ENCODE measurements at places on chromosomes 5 and 9.

GRCh38 chr9:103734471-103734870 lies 359.6 kb upstream of the SMC2 start:
- DNase-seq: no peak

GRCh38 chr5:142023836-142024235 lies 11.0 kb upstream of the GNPDA1 start:
- no peak for DNase-seq

DNA sequence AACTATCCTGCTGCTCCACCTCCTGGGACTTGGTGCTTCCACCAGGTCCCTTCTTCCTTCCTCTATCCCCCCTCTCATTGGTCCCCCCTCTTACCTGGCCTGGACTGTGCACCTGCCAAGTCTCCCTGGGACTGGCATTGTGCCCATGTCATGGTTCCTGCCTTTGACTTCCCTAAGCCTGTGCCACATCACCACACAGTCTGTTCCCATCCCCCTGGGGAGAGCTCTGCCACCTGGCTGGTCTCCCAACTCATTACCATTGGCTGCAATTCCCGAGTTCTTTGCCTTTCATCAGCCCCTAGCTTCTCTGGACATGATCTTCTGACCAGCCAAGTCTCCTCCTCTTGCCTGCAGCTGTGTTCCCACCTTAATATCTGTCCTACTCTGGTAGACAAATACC lies 180.3 kb downstream of the SREK1 start:
- DNase-seq: no peak

- no peak for DNase-seq
These were observed 465.7 kb downstream of the GADD45G start for GRCh38 chr9:90070469-90070868.

- DNase-seq: no peak
These were observed 4.9 kb upstream of the PRUNE2 start for GRCh38 chr9:76910861-76911260.

GRCh38 chr5:109660301-109660700 lies 29.4 kb upstream of the MAN2A1 start:
- DNase-seq: no peak

DNA sequence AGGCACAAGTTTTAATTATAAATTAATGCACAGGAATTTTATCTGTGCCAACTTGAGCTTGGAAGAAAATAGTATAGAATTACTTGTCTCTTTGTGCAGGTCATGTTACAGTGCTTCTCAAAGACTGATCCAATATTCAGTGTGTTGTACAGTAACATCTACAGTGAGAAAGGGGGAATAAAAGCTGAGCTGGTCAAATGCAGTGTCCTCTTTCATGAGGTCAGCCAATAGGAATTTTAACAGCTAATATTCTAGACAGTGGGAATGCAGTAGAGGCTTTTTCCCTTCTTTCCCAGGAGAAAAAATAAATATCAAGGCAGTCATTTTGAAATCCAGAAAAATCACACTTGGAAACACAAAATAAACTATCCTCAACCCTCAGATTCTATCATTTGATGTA lies 95.7 kb upstream of the ITGA1 start:
- no peak for DNase-seq

GRCh38 chr5:123754908-123755307 lies 242.9 kb downstream of the CSNK1G3 start:
- DNase-seq: no peak

GRCh38 chr9:14981291-14981950 lies 71.2 kb upstream of the FREM1 start:
- no peak for DNase-seq

DNA sequence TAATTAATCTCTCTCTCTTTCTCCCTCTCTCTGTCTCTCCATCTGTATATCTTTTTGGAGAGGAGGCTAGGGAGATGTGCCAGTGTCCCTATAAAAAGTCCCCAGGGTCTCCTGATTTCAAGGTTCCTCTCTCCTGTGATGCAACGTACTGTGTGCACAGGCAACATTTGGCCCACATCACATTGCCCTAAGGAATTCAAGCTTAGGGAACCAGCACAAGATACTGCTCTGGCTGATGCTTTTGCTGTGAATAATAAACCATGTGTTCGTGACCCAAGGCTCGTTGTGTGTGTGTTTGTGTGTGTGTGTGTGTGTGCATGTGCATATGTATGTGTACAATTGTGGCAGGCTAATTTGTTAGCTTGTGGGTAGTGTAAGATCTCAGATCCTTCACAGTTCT lies 9.7 kb downstream of the SPATA9 start:
- no peak for DNase-seq

DNA sequence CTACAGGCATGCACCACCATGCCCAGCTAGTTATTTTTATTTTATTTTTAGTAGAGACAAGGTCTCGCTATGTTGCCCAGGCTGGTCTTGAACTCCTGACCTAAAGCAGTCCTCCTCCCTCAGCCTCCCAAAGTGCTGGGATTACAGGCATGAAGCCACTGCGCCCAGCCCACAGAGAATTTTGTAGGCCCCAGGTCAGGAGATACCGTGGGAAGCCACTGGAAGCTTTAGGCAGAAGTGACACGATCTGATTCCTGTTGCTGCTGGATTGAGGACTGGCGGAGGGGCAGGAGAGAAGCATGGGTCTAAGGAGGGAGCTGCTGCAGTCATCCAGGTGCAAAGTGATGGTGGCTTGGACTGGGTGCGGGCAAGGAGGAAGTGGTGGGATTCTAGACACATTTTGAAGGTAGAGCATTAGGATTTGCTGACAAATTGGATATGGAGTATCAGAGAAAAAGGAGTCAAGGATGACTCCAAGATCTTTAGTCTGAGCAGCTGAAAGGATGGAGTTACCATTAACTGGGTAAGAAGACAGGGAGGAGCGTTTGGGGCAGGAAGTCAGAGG lies 20.7 kb downstream of the TCF7 start:
- no peak for DNase-seq

DNA sequence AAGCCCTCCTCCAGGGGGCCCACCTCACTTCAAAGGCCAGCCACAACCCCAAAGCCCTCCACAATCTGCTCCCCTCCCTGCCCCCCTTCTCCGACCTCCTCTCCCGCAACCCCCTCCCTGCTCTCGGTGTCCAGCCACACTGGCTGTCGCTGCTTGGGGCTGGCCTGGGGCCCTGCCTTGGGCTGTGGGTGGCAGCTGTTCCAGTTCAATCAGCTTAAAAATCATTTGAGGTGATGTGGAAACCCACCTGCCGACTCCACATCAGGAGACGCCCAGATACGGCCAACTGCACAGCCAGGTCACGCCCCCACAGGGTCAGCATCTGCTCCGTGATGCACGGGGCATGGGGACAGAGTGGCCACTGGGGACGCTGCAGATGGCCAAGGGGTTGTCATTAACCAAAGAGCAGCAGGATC lies 107.0 kb upstream of the MVB12B start:
- no peak for DNase-seq

- DNase-seq: no peak
These were observed 287.8 kb downstream of the GAS1 start for GRCh38 chr9:86659413-86660046.

DNA sequence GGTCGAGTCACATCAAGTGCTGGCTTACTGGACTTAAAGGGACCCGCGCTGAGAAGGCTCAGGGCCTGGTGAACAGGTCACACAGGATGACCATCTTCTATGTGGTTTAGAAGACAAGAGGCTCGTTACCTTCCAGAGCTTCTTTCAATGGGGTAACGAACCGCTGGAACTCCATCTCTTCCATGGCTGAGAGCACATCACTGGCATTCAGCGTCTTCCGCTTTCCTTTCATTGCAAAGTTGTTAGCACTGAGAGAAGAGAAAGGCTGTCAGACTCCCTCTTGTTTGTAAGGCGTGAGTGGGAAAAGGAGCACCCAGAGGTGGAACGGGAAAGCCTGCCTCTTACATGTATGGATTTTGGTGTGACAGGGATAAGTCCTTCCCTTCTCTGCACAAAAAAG lies 994 bp downstream of the POLE3 start:
- no peak for DNase-seq

DNA sequence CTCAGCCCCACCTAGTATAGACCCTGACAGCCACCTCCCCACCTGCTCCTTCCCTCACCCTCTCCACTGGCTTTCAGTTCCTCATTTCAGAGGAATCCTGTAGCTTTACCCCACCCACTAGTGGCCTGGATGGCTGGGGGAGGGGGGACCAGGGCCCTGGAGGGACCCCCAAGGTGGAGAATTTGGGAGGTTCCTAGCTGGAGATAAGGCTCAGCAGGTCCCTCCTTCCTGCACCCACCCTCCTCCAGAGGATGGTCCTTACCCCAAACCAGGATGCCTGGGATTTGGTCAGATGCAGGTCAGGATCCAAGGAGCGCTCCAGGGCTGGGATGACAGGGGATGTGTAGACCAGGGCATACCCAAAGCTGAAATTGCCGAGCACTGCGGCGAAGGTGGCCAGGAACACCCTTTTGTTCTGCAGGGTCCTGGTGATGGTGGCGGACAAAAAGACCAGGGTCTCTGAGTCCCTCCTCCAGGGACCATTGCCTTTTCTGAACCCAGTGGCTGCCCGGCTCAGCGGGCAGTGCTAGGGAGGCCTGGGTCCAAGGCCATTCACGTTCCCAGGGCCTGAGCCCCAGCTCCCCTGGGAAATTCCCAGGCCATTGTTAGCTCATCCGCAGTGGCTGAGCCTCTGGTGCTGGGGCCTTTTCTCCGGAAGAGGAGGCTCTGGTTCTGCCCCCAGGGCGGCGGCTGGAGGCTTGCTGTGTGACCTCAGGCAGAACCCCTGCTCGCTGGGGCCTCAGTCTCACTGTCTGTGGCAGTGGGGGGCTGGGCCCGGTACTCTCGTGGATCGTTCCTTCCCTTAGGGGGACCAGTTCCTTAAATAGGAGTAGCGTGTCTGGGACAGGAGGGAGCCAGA lies 678 bp downstream of the SLC2A6 start:
- DNase-seq: no peak

GRCh38 chr9:72444435-72444834 lies 77.0 kb upstream of the TMC1 start:
- DNase-seq: no peak

DNA sequence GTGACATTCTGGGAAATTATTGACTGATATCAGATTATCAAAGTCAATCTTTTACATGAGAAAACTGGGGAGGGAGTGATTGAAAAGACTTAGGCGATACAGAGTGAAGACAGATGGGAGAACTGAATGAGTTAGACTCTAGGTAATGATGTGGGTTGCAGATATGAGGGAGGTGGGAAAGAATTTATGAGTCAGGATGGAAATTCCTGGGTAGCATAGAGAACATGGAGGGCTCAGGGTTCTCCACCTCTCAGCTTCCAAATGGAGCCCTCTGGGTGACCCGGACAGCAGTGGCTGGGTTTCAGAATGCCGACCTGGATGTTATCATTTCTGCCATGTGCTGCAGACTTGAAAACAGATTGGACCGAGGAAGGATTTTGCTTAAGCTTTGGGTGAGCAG lies 75.4 kb upstream of the SHB start:
- peak; percentile 18 for DNase-seq

DNA sequence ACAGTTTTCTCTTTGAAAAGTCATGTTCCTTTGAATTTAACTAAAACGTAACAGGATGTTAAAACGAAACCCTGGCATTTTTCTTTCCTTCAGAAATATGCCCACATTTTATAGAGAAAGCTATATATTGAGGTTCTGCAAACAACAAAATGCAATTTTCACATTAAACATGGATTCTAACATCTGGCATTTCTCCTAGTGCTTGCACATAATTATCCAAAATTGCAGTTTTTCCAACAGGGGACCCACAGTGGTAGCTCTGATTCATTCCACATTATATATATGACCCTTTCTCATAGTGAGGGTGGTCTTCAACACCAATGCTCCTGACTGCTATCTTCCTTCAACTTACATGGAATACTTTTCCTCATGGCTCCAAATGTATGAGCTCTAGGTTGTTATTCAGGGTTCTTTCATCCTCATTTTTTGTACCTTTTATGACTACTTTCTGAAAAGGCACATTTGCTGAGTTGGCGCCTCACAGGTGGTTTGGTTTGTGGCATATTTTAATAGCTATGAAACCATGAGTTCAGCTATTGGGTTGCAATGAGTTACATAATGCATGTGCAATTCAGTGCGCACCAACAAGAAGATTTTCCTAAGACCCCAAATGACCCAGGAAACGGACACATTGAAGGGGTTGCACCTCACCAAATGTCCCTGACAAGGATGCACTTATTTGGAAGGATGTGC lies 551.7 kb downstream of the RAB3C start:
- DNase-seq: no peak

DNA sequence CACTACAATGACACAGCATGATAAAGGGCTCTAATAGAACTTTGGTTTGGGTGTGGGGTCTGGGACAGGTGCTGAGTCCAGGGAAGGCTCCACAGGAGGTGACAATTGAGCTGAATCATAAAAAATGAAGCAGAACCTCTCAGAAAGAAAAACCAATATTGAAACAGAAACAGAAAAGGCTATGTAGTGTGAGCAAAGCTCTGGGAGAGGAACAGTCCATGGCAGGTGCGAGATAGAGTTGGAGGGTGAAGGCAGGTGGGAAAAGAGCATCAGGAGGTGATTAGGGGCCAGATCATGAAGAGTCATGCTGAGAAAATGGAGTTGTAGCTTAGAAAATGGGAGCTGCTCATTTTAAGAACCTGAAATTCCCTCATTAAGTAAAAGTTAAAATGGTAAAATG lies 164.9 kb downstream of the KCTD16 start:
- DNase-seq: no peak

- no peak for DNase-seq
These were observed 43.4 kb upstream of the SLC9A3 start for GRCh38 chr5:567664-568060.

DNA sequence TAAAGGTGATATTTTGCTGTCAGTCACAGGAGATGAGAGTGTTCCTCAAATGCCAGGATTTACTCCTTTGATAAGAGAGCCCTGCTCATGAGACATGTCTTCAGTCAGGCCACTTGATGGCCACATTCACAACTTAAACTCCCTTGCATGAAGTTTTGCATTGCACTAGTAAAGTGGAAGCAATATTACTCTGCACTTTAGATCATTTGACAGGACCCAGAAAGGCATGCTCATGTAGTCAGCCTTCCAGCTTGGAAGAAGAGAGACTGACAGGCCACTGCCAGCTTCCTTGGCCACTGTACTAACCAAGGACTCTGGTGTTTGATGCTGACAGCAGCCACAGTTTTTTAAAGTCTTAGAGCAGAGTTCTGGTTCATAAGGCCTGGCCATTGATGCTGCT lies 42.6 kb downstream of the NPR3 start:
- DNase-seq: no peak

GRCh38 chr9:114745879-114746550 lies 59.8 kb downstream of the TNFSF15 start:
- no peak for DNase-seq

DNA sequence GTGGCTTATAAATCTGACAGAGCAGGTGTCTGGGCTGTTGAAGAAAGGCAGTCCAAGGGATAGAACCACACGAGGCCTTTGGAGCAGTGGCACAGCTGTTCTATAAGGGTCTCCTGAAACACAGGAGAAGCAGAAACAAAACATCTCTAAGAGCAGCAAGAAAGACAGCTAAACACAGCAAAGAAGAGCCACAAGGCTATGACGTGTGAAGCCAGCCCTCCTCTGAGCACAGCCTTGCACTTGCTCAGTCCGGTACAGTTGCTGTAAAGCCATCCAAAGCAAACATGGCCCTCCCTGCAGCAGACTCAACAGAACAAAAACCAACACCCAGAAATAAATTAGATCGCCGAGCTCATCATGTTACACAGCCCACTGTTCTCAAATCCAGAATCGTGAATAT lies 2.6 kb upstream of the GZMK start:
- no peak for DNase-seq

Measured in HS-5 (cell line).